ENCODE measurements at places on chromosomes 7 and 10.

DNA sequence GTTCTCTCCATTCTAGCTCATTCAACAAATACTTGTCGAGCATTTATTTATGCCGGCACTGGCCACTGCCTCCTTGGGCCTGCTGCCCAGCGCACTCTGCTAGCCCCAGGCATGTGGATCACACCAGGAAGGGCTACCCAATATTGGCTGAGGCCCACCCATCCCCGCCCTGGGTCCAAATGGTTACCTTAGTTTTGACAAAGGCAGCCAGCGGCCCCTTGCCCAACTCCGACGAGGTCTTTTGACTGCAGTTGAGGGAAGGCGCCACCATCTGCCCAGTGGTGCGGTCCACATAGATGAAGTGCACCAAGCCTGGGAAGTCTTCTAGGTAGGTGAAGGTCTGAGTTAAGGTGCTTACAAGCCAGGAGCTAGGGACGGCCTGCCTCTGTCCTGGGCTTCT lies 7.2 kb upstream of the PYROXD2 start:
- no peak for DNase-seq

- no peak for DNase-seq
Observed at GRCh38 chr7:1380231-1380815, 78.9 kb downstream of the MICALL2 start.

- DNase-seq, result no peak
Observed at GRCh38 chr10:76675561-76675950, 962.1 kb downstream of the KCNMA1 start.

DNA sequence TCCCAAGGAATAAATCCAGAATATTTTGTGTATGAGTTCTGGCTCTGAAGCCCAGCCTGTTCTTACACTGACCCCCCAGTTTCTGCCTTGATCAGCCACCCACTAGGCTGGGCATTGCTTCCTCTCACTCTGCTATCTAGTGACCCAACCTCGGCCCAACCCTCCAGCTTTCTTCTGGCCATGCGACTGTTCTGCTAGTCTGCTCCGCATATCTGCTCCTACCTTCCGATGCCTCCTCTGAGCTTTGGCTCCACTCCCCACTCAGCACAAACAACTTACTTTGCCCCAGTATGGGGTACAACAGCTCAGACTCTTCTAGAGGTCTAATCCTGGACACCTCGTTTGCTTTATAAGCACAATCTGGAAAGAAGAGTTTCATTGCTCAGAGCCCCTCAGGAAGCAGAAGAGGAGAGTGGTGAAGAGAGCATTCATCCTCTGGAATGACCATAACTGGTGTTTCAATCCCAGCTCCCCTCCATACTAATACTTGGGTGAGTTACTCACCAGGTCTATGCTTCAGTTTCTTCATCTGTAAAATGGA lies 99.6 kb downstream of the NPSR1 start:
- no peak for DNase-seq

GRCh38 chr7:80432166-80432565 lies 79.7 kb downstream of the GNAT3 start:
- DNase-seq, result no peak

DNA sequence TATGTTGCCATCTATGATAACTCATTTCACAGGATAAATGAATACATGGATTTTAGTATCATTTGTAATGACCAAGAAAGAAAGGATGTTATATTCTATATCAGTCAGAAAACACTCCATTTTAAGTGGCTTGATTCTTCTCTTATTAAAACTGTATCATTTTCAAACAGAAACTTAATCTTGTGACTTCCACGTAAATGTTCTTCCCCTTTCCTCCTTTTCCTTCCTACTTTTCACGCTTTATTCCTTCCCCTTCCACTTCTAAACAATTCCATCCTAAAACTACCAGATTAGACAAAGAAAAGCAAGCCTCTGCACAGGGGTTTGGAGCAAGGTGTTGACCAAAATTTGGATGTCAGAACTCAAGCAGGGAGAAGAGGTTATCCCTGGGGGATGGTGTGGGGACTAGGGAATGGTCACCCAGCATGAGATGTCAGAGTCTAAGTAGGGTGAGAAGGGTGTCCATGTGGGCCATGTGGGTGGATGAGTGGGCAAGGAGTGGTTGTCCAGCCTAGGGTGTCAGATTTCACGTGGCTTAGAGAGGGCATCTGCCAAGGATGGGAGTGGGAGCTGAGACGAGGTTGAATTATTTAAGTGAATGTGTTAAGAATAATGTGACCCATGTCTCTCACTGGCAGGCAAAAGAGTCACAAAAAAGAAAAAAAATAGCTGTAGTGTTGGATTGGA lies 5.0 kb upstream of the GSAP start:
- no peak for DNase-seq

- no peak for DNase-seq
Observed at GRCh38 chr7:134480730-134481129, 21.8 kb upstream of the AKR1B1 start.

DNA sequence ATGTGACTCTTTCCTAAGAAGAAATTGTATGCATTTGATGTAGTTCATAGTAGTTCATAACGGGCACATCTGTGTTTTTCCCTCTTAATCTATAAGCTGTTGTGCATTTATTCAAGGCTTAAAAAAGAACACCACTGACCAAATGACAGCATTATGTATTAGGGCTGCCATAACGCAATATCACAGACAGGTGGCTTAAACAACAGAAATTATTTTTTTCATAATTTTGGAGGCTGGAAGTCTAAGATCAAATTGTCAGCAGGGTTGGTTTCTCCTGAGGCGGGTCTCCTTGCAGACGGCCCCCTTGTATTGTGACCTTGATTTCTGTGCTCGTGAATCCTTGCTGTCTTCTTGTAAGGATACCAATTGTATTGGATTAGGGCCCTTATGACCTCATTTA lies 627 bp upstream of the SSMEM1 start:
- no peak for DNase-seq

GRCh38 chr10:3955493-3955892 lies 170.5 kb upstream of the KLF6 start:
- DNase-seq, result no peak

- DNase-seq, result no peak
Observed at GRCh38 chr7:129536323-129536722, 34.0 kb downstream of the SMKR1 start.

DNA sequence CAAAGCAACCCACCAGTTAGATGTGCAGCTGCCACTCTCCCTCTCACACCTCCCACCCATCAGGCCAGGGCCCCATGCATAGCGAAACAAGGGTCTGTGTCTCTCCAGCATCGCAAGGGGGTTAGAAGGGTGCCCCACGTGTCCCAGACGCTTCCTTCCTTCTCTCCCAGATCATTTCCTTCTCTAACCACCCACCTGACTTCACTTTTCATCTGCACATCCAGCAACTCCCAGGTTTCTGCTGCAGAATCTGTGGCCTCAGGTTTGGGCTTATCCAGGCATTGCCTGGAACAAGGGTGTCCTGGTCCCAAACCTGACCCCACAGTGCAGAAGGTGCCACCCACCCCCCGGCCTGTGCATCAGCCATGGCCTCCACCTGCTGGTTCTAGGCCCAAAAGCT lies 14.4 kb downstream of the PDIA4 start:
- DNase-seq, result no peak

Measured in cerebellar cortex (tissue), 1 donor.